ENCODE measurements at places on chromosomes 7 and 10.

DNA sequence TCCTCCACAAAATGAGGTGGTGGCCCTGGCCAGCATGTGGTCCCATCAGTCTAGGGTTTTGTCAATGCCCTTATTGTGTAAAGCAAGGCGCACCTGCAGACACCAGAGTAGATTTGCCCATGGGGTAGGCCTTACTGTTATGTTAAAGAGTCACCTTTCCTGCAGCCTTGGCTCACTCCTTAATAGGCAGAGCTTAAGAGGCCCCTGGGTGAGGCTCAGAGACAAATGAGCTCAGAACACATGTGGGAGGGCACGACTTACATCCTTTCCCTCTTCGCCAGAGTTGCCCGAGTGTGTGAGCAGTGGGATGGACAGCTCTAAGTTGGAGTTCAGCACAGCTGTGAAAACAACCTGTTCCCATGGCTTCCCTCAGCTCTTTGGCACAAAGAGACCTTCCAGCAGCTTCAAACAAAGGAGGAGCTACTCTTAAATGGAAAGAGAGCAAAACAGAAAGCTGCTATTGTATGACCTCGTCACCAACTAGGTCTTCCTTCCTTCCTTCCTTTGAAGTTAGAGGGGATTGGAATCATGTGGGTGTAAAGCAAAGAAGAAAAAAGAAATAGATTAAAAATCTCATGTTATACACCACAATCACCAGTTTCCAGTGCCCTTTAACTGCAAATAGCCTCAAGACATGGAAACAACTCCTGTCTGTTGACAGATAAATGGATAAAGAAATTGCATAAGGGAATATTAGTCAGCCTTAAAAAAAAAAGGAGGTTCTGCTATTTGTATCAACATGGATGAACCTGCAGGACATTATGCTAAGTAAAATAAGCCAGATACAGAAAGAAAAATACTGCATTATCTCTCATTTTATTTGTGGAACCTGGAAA, 11.9 kb upstream of the XPNPEP1 start:
- peak; percentile 25 for DNase-seq

GRCh38 chr7:37046531-37047079, 322.3 kb upstream of the AOAH start:
- no peak for DNase-seq

DNA sequence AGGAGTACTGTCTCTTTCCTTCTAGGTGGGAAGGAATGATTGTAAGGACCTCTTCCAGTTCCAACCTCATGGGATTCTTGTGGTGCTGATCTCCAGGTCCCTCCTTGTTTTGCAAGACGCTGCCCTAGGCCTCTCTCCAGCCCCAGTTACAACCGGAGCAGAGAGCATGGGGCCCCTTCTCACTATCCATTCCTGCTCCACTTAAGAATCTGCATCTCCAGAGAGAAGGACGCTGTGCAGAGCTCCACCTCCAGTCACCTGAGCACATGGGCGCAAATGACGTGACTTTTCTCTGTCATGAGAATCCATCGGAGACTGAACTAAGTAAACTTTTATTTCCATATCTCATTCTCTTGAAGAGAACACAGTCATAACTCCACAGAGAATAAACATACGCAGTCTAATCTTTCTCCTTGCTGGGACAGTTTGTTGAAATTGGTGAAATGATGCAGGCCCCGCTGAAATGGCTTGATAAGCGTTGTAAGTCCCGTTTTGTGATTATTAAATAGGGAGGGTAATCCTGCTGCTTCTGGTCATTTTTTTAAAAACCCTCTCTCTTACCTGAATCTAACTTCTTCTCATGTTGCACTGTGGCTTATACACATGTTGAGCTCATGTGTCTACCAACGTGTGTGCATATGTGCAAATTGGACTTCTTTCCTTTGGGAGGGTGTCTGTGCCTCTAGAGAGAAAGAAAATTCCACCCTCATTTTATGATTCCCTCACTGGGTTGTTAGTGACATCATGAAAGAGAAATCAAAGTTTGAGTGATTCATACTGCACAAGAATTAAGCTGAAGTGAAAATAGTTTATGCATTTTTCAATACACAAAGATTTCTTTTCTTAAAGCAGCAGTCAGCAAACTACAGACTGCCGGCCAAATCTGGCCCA, 133.2 kb upstream of the TBX20 start:
- no peak for DNase-seq

DNA sequence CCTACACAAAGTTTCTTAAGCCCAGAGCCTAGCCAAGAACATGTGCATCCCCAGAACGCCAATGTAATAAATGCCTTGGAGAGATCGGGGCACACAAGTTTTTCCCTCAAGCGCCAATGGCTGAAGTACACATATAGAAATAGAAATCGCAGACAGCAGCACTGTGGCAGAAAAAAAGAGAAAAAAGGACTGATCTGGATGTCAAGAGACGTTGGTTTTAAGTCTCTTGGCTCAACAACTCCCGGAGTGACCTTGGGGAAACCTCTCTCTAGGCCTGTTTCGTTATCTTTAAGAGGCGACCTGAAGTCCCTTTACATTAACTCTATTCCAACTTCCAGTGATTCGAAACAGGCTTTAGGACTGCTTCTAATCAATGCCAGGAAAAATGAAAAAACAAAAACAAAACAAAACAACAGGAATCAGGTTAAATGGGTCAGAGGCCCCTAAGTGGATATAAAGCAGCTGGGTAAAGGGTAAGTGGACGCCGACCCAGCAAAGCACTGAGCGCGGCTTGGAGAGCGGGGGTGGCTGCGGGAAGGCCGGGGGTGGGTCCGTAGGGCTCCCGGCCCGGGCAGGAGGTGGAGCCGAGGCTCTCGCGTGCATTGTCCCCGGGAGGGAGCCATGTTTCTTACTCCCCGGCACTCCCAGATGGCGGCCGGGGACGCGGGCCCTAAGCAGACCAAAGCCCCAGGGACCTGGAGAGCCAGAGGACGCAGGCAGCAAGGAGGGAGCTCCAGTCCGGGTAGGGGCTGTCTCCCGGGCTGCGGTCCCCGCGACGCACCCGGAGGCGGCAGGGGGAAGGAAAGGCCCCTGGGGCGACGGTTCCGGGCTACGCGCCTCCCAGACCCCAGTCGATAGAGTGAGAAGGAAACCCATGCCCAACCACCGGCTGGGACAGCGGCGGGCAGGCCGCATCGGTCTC, 757 bp downstream of the EIF3A start:
- peak; percentile 60 for DNase-seq

DNA sequence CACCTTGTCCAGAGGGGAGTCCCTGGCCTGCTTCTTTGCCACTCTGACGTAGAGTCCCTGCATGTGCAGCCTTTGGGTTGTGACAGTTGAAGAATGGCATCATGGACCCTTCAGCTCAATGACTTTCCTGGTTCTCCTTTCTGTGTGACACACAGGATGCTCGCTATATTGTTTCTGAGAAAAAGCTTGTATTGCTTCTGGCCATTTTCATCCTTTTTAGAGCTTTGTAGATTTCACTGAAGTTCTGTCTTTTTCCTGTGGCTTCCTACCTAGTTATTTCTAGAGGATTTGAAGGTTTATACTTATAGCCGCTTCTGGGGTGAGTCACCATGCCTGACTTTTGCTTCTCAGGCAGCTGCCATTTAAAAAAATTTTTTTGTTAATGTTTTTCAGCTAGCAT, 27.0 kb downstream of the SND1 start:
- DNase-seq = no peak

DNA sequence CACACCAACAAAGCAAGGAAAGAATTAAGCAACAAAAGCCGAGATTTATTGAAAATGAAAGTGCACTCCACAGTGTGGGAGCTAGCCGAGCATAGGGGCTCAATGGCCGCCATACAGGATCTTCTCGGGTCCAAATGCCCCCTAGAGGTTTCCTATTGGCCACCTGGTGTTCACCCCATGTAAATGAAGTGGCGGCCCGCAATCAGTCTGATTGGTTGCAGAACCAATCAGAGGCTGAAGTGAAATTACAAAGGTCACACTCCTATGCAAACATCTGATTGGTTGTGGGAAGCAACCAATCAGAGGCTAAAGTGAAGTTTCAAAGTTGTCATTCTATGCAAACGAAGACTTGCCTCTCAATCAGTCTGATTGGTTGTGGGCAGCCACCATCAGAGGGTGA, 61.8 kb upstream of the SLC35B4 start:
- no peak for DNase-seq

GRCh38 chr7:43112941-43113621, 634 bp downstream of the HECW1 start:
- DNase-seq = no peak

DNA sequence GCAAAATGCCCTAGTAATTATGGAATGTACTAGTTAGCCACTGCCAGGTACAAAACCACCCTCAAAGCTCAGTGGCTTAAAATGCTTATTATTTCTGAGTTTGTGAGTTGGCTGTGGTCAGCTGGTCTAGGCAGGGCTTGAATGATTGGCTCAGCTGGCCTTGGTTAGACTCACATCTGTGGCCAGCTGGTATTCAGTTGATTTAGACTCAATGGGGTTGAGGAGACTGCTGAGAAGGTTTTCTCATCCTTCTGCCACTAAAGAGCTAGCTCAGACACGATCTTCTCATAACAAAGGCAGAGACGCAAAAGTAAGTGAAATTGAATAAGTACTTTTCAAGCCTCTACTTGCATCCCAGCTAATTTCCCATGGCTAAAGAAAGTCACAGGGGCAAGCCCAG, 57.1 kb upstream of the CYP2C18 start:
- DNase-seq = no peak

GRCh38 chr10:73163096-73163495, 4.7 kb downstream of the ECD start:
- DNase-seq = no peak

DNA sequence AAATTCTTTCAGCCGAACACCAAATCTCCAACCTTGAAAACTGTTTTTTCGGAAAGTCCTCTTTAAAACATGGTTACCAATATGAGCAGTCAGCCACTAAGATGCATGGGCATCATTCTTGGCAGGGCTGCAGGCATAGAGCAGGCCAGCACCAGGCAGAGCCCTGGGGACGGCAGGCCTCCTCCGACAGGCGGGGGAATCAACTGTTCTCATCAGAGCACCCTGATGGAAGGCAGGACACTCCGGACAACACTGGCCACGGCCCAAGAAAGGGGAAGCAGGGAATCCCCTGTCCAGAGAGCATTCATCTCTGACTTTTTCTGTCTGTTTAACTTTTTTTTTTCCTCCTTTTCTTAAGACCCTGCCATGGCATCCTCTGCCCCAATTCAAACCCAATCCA, 1.4 kb upstream of the NOS3 start:
- DNase-seq = no peak

DNA sequence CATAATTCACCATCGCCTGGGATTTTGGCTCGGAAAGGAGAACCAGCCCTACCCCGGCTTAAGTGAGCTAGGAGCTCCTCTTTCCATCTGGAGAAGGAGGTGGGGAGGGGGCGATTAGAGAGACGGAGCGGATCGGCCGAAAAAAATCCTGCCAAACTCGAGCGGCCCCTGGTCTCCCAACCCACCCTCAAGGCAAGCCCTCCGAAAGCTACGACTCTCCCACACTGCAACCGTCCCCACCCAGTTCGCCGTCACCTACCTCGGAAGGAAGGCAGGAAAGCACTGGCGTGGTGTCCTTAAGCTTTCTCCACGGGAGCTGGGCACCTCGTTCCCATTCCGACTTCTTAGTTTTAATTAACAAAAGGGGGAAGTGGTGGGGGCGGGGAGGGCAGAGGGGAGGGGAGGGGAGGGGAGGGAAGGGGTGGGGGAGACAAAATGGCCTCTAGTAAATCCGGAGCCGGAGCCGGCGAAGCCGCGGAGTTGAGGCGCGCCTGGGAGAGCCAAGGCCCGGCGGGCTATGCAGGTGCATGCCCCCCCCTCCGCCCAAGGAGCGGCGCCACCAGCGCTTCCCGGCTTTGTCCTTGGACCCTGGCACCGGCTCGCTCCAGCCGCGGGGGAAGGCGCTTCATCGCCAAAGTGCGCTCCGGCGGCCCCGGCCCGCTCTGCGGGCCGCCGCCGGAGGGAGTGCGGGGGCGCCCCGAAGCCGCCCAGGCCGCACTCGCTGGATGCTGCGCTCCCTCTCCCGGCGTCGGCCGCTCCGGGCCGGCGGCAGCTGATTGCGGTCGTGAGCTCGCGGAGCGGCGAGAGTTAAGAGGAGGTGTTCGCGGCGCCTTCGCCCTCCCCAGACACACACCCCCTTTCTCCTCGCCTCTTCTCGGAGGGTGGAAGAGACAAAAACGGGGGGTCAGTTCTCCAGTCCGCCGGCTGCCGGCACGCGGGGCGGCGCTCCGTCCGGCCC, at the start of gene LRRC4:
TSS of gene LRRC4 (minus strand) at position 784 of the 958 bp plus-strand sequence. CDS start 797 bp downstream, outside the sequence.
- DNase-seq = no peak

- no peak for DNase-seq
Measured at GRCh38 chr7:132355048-132355447, 221.2 kb downstream of the PLXNA4 start.

- peak; percentile 64 for DNase-seq
Measured at GRCh38 chr10:26468700-26469099, 30.6 kb downstream of the APBB1IP start.

- no peak for DNase-seq
Measured at GRCh38 chr7:1981878-1982230, 250.9 kb downstream of the MAD1L1 start.

GRCh38 chr7:90520484-90520883, 51.0 kb downstream of the PTTG1IP2 start:
- no peak for DNase-seq

Data from CD4-positive, alpha-beta T cell treated with Interleukin-4 for 4 hours (primary cell).